ENCODE measurements at places on chromosomes 4 and X.

GRCh38 chr4:68617003-68617698 lies 41.0 kb upstream of the UGT2B17 start:
- no peak for ATAC-seq

DNA sequence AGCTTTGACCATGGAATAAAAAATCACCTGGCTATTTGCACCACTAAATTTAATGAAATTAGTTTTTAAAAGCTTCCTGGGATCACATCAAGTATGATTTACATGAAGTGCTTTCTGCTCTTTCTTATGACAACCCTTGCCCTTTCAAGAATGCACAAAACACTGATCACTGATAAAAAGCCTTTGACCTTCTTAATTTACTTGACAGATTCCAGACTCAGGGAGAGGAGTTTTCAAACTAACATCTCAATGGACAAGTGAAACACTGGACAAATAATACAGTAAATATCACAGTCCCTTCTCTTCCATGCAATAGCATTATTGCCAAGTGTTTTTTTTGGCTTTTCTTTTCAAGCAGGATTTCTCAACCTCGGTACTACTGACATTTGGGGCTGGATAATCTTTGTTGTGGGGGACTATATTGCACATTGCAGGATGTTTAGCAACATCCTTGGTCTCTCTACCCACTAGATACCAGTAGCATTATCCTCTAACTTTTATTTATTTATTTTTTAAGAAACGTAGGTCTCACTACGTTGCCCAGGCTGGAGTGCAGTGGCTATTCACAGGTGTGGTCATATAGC lies 86.3 kb downstream of the ZNF827 start:
- ATAC-seq = no peak

DNA sequence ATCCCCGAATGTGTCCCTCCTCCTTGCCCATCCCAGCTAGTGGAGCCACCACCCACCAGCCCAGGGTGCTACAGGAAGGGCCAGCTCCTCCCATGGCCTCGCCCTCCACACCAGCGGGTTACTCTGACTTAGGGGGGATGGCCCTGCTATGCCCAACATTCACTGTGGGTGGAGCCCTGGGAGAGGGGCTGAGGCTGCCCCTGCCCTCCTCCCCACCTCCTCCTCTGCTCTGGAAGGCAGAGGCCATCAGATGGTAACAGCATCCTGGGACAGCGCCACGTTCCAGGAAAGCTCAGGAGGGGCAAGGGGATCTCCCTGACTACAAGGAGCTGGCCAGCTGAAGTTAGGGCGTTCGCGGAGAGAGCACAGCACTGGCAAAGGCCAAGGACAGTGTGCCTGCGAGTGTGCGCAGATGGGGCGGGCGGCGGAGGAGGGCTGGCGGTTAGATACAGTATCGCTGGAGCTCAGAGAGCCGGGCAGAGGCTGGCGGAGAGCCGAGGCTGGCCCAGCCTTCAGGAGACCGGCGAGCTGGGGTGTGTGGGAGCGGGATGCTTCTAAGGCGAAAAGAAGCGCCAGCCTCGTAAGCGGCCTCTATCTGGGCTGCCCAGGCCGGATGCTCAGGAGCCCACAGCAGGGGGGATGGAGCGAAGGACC lies 1.5 kb downstream of the JAKMIP1 start:
- peak; percentile 31 for ATAC-seq

DNA sequence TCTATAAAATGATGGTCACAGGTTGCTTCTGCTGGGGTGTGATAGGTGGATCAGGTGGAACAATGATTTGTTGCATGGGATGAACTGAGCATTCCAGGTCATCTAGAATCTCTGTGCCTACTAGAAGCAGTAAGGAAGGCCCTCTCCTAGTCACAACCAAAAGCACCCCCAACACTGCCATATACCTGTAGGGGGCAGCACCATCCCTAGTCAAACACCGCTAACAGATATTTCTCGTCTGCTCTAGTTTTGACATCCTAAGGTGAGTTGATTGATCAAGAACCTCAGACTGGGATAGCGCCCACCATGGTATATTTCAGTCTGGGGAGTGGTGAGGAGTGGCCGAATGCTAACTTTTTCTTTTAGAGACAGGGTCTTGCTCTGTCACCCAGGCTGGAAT lies 160.2 kb downstream of the NHS start:
- no peak for ATAC-seq

DNA sequence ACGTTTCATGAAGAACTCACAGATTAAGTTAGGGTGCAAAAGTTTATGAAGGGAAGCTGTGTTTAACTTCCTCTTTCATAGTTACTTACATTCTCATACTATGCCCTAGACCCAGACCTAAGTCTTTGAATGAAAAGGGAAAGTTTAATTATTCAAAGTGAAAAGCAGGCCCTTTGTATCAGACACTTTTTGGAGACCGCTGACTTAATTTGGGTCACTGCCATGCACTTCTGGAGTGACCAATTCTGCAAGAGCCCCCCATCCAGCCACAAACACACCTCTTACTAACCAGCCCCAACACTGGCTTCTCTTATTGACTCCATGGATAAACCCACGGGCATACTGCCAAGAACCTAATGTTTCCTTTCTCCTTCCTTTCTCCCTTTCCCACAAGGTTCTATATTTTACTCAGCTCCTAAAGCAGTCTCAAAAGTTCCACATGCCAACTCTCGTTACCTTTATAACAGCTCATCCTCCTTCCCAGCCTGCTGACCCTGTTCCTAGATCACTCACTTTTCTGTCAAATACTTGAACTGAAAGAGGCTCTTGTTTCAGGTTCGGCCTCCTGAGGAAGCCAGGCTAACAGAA lies 34.5 kb downstream of the ABCE1 start:
- ATAC-seq = peak; percentile 27

DNA sequence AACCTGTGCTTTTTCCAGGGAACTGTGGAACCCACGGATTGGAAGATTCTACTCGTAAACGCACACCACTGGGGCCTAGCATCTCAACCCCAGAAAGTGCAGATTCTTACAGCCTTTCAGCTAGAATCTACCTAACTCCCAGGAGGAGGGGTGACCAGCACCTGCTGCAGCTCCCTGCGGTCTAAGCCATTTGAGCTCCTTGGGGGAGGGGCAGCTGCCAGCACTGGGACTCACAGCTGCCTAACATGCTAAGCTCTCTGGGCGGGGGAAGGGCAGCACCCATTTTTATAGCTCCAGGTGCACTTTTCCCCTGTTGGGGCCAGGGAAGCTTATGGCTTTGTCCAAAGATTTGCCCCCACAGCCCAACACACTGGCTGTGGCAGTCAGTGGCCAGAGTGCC lies 595.7 kb upstream of the EPHA5 start:
- ATAC-seq = no peak

- ATAC-seq = no peak
These were observed 75.3 kb upstream of the GRIA3 start for GRCh38 chrX:123108513-123109427.

DNA sequence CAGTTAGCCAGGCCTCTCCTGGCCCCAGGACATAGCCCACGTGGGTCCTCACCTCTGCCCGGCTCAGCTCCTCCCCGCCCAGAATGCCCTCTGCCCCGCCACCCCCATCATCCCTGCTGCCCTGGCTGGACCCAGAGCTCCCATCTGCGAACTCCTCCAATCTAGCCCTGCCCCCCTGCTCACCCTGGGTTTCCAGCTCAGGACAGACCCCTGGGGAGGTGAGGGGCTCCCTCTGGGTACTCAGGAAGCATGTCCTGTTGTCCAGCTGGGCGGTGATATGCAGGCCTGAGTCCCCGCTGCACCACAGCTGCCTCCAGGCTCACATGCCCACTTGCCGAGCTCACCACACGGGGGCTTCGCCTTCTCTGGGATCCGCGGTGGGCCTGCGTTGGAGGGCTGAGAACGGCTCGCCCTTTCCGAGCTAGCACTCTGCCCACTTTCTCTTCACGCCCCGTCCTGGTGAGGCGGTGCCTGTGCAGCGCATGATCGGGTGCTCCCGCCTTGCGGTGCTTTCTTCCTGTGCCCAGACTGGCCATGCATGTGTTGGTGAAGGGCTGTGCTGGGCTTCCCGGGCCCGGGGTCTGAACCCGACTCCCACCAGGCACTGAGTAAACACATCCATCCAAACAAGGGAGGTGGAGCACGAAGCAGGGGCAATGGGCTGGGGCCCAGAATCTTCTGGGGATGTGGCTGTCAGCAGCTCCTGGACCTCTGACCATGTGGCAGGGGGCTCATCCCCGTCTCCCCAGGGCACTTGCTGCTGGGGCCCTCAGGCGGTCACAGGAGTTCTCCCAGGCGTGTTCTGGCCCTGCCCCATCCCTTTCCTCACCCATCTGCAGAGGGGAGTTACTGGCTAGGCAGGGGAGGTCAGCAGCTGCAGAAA lies 74.3 kb downstream of the RGS12 start:
- ATAC-seq = no peak

DNA sequence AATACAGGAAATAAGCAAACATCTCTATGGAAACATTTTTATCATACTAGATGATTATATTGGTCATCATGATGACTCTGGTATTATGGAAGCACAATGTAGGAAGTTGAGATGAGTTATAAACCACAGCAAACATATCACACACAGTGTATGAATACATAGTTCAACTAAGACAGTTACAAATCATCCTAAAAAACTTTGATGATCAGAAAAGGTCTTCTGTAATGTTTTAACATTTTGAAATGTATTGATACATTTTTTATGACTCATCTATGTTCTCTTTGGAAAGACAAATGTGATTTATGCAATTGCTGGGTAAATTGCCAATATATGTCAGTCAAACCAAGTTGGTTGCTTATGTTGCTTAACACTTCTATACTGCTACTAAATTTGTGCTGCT lies 4.8 kb downstream of the CXCL3 start:
- no peak for ATAC-seq

DNA sequence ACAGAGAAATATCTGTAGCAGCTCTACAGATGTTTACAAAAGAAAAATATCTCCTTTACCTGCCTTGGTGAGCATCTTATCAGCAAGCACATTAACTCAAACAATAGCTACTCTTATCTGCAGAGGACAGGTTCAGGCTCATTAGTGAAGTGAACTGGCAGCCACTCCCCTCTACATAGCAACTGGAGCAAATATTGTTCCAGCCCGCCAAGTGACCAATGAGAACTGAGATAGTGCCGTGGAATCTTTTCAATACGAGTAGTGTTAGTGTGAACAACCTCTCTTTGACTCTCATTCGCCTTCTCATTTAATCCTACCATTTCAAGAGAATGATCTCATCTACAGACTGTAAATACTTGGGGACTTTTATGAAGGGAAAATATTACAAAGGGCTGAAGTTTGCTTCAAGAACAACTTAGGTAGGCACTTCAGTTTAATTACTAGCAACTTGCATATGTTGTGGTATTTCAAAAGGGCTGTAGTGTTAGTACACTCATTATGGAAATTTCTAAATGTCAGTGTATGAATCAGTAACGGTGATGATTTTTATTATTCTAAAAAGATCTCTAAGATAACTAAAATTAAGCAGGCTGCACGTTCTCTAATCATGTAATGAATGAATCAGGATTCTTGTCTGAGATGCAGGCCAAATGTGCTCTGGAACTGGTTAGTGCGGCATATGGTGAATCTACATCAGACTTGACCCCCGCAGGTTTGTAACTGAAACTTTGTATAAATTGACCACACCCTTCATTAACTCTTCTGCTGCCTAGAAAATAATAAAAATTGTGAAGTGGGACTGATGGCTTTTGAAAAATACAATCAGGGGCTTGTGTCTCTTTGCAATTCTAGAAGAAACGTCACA lies 72.4 kb downstream of the PALLD start:
- ATAC-seq = peak; percentile 89

- peak; percentile 86 for ATAC-seq
These were observed 242.7 kb downstream of the BCOR start for GRCh38 chrX:39854772-39855747.
